Mesothelial cell of epicardium (in vitro differentiated cells): ENCODE measurements at places on chromosomes 3 and 15.
A peak's percentile ranks its signal among the peaks of the same experiment; 100 is the strongest.

GRCh38 chr15:68175526-68175925 is 29.6 kb downstream of the CALML4 start:
- H3K4me3 ChIP-seq: no peak overlapping the region
- DNase-seq: no peak
- no peaks in the 10 kb centered on the region for H3K27me3 ChIP-seq
- no peak overlapping the region for H3K27ac ChIP-seq
- H3K4me1 ChIP-seq: no peaks in the 10 kb centered on the region
- H3K36me3 ChIP-seq: peaks cover 29% of the 10 kb centered on the region

DNA sequence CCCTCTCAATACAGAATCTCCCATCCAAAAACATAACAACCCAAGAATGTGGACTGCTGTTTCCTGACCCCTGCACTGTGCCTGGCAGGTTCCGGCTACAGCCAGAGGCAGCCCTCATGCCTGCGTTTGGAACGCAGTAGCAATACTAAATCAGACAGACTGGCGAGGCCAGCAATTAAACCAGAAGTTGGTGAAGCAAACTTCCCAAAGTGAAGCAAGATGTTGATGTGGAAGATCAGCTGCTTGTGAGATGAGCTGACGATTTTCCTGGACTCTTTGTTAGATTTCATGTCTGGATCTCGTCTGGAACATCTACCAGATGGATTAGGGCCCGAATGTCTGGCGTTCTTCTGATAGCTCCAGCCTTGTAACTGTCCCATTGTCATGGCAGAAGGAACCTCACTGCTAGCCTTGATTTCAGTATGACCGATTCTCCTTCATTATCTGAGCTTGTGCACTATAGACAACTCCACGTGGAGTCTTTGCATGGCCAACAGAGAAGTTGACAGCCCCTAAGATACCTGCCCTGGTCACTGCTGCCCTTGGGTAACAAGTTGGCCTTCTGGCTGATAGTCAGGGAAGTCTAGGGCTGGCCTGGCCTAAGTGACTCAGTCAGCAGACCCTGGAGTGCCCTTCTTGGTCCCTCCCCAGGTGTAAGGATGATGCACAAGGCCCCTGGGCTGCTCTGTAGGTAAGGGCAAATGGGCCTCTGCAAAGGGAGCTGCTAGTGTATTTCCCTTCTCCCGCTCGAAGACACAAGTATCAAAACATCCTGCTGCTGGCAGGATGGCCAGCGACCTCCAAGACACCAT is 126.5 kb downstream of the ADAMTS17 start:
- H3K27ac ChIP-seq: no peak overlapping the region
- H3K4me3 ChIP-seq: no peak overlapping the region
- peaks cover under 1% of the 10 kb centered on the region for H3K36me3 ChIP-seq
- H3K27me3 ChIP-seq: no peaks in the 10 kb centered on the region

DNA sequence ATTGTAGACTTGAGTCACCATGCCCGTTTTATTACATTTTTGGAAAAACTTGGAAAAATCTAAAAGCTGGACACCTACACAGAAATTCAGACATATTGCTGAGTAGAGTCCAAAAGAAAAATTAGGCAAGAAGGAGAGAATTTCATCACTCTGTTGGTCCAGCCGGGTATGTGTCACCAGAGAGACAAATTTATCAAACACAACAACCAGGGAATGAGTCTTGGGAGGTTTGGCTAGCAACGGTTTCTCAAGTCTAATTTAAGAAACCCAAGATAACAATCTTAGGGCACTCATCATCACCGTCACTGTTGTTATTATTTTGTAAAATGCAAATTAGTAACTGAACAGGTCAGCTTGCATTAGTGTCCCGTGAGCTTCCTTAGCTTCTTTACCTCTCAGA is 197.5 kb upstream of the C2CD4B start:
- no peak overlapping the region for H3K27ac ChIP-seq
- DNase-seq: no peak
- H3K27me3 ChIP-seq: no peaks in the 10 kb centered on the region
- H3K4me1 ChIP-seq: peaks cover 5% of the 10 kb centered on the region
- H3K36me3 ChIP-seq: no peaks in the 10 kb centered on the region

- H3K27me3 ChIP-seq: no peaks in the 10 kb centered on the region
- H3K4me3 ChIP-seq: no peak overlapping the region
- H3K27ac ChIP-seq: peak overlapping the region; percentile 79
- no peaks in the 10 kb centered on the region for H3K4me1 ChIP-seq
Measured at GRCh38 chr15:77040673-77041072, 30.2 kb downstream of the TSPAN3 start.

DNA sequence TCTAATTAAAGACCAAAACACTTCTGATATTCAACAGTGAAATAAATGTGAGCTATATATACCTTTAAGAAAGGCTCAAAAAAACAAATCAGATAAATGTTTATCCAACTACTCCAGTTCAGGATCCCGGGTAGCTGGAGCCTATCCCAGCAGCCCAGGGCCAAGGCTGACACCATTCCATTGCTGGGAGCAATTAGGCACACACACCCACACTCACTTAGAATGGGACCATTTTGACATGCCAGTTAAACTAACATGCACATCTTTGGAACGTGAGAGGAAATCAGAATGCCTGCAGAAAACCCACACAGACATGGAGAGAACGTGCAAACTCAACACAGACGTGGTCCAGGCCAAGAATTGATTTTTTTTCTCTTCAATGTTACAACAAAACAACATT is 30.0 kb upstream of the PLSCR4 start:
- H3K27me3 ChIP-seq: no peaks in the 10 kb centered on the region
- no peak for DNase-seq
- no peak overlapping the region for H3K27ac ChIP-seq
- H3K4me1 ChIP-seq: peaks cover 3% of the 10 kb centered on the region
- no peak overlapping the region for H3K4me3 ChIP-seq

DNA sequence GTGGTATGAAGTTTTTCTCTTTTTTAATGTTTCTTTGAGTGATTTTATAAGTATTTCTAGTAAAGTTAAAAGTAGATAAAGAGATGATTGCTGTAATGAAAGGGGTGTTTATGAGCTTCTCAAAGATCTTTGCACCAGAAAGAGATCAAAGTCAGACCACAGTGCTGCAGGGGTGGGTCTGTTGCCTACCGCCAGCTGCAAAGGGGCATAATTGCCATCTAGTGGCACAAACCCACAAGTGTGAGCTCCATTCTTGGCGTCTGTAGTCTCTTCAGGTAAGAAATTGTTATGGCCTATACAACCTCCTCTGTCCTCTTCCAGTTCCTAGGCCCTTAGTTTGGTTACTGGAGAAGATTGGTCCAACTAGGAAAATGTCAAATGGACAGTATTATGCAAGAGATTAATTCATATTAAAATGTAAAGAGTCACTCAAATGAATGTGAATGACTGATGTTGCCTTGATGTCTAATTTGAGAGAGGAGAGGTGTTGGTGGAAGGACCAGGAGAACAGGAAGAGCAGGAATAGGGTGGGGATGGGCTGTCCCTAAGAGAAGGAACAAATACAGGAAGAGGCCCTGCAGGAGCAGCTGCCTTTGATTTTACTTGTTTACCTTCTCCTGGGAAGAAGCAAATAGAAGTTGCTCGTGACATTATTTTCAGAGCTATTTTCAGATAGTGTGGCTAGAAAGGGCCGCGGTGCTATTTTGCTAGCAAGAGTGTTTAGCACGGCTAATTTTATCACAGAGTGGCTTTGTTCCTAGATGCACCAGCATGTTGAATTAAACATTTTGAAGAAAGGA is 53.0 kb upstream of the GSK3B start:
- no peaks in the 10 kb centered on the region for H3K36me3 ChIP-seq
- H3K4me3 ChIP-seq: no peak overlapping the region
- H3K27me3 ChIP-seq: no peaks in the 10 kb centered on the region
- peaks cover 30% of the 10 kb centered on the region for H3K4me1 ChIP-seq

- DNase-seq: no peak
- H3K4me3 ChIP-seq: no peak overlapping the region
- peaks cover 24% of the 10 kb centered on the region for H3K4me1 ChIP-seq
- H3K27me3 ChIP-seq: no peaks in the 10 kb centered on the region
- H3K36me3 ChIP-seq: no peaks in the 10 kb centered on the region
Measured at GRCh38 chr3:148881286-148881685, 16.2 kb downstream of the CPA3 start.

- H3K4me3 ChIP-seq: no peak overlapping the region
- H3K4me1 ChIP-seq: peaks cover 20% of the 10 kb centered on the region
- peaks cover 5% of the 10 kb centered on the region for H3K36me3 ChIP-seq
- no peaks in the 10 kb centered on the region for H3K27me3 ChIP-seq
Measured at GRCh38 chr3:16262174-16262573, 2.6 kb downstream of the DPH3 start.

DNA sequence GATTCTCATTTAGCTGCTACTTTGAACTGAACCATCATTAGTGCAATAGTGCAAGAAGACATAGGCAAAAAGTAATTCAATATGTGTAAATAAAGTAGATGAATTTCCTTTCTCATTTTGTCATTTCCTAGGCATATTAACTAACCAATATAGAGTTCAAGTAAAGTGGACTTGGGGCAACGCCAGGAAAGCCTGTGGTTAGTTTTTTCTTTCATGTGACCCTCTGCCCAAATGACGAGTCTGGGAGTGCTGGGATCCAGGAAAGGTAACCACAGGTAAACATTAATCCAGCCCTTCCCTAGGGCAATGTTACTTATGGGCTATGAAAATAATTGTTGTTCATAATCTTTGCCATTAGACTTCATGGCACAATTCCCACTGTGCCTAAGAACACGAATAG is 181.0 kb downstream of the VPS13C start:
- no peak for DNase-seq
- no peaks in the 10 kb centered on the region for H3K36me3 ChIP-seq
- H3K27me3 ChIP-seq: no peaks in the 10 kb centered on the region
- H3K27ac ChIP-seq: no peak overlapping the region
- H3K4me1 ChIP-seq: no peaks in the 10 kb centered on the region
- no peak overlapping the region for H3K4me3 ChIP-seq

DNA sequence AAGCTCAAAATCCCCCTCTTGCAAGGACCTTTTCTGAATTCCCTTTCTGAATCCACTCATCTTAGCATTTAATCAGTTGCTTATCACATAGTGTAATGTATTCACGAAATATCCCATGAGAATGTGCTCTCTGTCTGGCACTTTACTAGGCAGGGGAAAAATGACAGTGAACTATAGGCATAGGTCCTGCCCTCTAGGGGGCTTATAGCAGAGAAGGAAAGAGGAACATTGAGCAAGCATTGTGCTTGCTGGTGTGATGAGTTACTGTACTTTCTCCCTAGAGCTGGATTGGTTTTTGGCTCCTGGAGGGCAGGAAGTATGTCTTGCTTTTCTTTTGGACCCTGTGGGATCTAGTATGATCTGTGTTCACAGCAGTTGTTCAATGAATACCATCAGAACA is 26.5 kb downstream of the DUOX2 start:
- no peaks in the 10 kb centered on the region for H3K36me3 ChIP-seq
- H3K4me1 ChIP-seq: peaks cover 3% of the 10 kb centered on the region
- H3K27me3 ChIP-seq: peaks cover 74% of the 10 kb centered on the region
- no peak overlapping the region for H3K4me3 ChIP-seq
- DNase-seq: no peak

DNA sequence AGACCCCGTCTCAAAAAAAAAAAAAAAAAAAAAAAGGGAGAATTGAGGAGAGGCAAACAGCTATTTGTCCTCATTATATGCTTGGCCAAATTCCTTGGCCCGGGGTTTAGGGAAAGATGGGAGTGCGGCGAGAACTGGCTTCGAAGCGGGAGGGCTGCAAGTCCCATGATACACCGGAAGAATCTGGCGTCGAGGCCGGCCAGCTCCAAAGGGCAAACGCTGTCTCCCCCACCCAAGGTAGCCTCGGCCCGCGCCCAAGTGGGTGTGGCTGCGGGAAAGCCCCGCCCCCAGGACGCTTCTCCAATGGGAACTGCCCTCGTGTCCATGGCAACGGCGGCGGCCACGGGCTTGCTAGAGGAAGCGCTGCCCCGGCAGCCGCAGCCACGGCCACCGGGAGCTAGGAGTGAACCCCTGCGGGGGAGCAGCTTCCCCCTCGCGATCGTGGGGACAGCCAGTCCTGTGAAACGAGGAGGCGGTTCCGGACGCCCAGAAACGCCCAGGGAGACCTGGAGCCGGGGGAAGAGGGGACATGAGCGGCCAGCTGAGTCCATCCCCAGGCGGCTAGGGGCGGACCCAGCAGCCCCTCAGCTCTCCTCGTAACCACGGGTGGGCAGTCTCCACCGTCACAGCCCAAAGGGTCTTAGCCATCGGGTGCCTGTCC is at the start of gene TTLL13:
Gene TTLL13 (plus strand): TSS at position 354 of the 661 bp plus-strand sequence. CDS start 1,075 bp downstream, outside the sequence.
- H3K27ac ChIP-seq: no peak within 1 kb of the TSS
- peak within 1 kb of the TSS; percentile 75 for H3K4me3 ChIP-seq
- H3K4me1 ChIP-seq: peaks cover 6% of the 10 kb centered on the region
